ENCODE measurements at places on chromosomes 7 and 10.

DNA sequence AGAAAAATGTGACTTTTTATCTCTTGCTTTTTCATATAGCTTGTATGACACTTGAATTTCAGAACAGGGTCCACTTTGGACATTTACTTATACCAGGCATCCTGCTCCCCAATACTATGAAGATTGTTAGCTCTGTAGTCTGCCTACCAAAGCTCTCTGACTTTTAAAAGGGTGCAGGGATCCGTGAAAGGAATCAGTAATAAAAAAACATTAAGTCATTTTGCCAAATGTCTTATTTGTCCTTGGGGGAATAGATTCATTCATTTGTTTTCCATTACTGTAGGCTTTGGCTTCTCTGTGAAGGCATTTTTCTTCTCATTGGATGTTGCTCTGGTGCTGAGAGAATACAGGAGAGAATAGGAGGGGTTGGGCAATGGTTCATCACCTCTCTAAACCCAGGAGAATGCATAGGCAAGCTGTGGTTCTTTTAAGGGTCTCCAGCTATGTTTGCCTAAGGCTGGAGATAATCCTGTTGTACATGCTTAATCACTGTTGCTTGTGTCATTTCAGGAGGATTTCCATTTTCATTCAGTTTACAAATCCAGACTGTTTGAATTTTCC lies 103.5 kb downstream of the SRI start:
- no peak for DNase-seq

- DNase-seq = no peak
Measured at GRCh38 chr10:24685958-24686540, 37.6 kb downstream of the ARHGAP21 start.

- DNase-seq = no peak
Measured at GRCh38 chr7:91835091-91835825, 45.2 kb downstream of the MTERF1 start.

GRCh38 chr7:102045681-102046372 lies 228.4 kb downstream of the CUX1 start:
- peak; percentile 36 for DNase-seq

- no peak for DNase-seq
Measured at GRCh38 chr7:36925207-36925606, 200.9 kb upstream of the AOAH start.

GRCh38 chr7:13201628-13202027 lies 514.2 kb downstream of the ARL4A start:
- DNase-seq = no peak

DNA sequence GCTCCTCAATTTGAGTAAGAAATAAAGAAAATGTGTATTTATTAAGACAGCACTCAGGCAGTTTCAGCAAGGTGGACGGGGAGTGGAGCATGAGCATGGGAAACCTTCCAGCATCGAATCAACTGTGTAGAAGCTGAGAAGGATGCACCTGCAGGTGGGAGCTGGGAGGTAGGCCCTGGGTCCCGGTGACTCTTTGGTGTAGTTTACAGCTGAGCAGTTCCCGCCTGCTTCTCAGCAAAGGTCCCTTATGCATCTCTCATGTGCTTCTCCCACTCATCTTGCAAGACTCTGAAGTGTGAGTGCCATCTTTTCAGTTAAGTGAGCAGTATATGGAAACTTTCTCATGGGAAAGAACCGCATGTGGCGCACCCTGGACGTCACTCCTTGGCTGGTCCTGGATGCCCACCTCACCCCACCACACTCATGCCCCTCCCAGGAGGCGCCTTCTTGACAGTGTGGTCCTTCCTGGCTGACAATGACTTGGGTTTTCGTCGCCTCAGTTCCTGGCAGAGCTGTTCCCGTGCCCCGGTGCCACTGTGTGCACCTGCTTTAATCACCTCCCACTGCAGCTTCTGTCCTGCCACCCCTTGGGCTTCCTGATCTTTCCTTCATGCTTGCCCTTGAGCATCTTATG lies 19.8 kb upstream of the PURB start:
- no peak for DNase-seq

DNA sequence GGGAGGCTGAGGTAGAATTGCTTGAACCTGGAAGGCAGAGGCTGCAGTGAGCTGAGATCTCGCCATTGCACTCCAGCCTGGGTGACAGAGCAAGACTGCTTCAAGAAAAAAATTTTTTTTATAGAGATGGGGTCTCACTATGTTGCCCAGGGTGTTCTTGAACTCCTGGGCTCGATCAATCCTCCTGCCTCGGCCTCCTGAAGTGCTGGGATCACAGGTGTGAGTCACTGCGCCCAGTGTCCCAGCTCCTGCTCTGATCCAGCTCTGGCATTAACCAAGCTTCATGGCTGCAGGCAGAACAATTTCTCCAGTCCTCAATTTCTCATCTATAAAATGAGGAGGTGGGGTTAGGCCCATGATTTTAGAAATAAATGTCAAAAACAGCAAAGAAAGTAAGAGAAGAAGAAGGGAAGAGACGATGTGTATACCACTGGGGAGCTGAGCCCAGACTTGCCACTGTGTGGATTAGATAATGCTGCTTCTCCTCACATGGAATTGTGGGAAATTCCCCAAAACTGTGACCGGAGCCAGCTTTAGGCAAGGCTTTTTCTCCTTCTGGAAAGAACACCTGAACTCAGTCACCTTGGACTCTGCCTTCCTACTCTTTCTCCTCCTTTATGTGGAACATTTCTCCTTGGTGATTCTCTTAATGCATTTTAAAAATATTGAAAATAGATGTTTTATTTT lies 25.5 kb downstream of the IL15RA start:
- no peak for DNase-seq

DNA sequence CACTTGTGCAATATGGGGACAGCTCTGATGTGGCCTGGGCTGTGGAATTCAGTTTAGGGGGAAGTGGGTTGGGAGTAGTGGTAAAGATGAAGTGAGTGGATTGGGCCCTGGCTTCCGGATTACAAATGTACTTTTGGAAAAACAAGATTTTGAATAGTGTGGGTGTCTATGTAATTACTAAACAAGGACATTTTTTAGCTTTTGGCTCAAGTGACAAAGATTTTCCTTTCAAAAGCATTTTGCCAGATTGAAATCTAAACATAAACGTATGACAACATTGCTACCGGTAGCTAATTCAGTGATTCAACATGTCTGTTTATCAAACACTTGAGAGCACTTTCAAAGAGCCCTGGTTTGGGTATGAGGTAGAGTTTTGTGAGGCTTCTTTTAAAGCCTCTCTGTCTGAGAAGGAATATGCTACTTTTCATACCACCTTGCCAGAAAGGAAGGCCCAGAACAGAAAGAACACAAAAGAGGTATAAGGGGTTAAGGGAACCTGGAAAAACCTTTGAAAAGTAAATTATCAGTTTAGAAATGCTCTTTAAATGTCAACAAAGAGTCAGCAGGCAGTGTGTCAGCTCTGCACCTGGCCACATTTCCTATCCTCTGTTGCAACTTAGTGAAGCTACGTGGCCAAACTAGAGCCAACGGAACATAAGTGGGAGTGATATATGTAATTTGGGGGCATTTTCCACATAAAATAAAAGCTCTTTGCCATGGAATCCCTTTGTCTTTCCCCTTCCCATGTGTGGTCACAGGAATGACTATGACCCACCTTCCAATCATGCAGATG lies 516.1 kb downstream of the NRG3 start:
- DNase-seq = no peak

GRCh38 chr7:17580141-17580540 lies 281.7 kb downstream of the AHR start:
- DNase-seq = no peak

DNA sequence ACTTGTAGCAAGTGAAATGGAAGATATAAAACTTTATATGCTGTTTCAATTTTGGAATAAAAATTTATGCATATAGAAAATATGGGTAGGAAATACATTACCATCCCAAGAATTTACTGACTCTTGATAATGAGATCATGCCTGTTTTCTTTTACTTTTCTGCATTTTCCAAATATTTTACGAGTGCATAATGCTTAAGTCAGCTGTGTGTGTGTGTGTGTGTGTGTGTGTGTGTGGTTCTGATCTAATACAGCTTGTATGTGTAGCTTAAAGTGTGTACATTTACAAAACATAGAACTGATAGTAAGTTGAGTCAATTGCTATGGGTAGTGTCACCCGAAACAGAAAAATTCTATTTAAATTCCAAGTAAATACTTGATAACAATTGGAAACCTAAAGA lies 315.9 kb upstream of the LRRN3 start:
- DNase-seq = no peak

DNA sequence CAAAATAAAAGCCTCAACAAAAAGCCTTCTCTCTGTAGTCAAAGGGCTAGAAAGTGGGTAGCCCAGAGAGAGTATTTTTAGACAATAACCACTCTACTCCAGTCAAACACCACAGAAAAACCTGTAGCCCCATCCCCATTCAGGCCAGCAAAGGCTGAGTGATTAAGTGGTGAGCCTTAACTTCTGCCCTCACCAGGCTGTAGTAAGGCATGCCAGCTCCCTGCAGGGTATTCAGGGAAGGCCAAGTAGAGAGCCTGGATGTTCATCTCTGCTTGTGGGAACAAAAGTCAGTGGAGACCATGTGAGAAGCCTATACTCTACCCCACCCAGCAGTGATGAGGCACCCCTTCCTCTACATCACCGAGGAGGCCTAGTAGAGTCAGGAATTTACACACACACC lies 51.2 kb downstream of the HIF1AN start:
- DNase-seq = no peak

DNA sequence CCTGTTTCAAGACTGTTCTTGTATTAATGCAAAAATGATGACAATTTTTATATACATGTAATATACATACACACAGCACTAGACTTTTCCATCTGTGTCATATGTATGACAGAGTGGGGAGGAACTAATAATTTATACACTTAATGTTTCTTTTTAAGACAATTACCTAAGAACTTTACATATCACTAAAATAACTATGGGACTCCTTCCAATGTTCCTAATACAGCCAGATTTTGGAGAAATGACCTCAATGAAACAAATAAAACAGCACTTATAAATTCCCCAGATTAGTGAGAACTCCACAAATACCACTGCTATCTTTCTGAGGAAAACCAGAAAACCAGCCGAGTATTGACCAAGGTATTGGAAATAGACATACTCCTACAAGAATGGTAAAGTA lies 199.4 kb downstream of the ELMO1 start:
- DNase-seq = no peak

- DNase-seq = no peak
Measured at GRCh38 chr7:148729984-148730733, 31.5 kb downstream of the CUL1 start.

- no peak for DNase-seq
Measured at GRCh38 chr7:42198974-42199668, 37.9 kb downstream of the GLI3 start.

DNA sequence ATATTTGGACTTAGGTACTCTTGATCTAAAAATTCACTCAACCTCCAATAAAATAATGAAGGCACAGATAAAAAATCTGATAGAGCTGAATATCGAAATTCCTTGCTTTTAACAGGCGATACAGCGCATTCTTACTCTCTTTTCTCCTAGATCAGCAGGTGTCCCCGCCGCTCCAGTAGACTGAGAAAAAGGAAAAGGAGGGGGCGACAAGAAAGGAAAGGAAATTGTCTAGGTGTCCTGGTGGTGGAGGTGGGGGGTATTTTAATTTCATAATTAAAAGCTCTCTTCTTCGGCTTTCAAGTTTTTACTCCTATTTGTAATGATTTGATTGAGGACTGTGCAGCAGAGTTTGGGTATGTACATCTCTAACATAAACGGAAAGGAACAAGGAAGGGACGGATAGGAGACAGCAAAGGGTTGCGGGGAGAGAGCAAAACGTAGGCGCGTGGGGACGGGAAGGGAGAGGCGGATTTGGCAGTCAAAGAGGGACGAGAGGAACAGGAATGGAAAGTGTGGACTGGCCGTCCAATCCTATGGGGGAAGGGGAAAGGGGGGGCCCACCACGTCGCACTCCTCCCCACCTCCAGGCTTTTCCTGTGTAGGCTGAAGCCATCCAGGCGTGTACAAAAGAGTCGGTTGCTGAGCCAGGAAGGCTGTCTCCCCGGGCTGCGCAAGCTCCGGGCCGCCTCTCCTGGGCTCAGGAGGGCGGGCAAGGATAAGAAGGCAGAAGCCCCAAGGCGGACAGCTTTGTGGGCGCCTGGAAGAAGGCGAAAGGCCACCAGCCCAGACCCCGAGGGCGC lies 875 bp upstream of the HECTD2 start:
- peak; percentile 54 for DNase-seq

GRCh38 chr7:30804078-30804661 lies 33.0 kb downstream of the MINDY4 start:
- no peak for DNase-seq

GRCh38 chr10:17643339-17643754 lies 604 bp upstream of the STAM start:
- peak; percentile 40 for DNase-seq

GRCh38 chr10:30550967-30551815 lies 78.4 kb downstream of the LYZL2 start:
- DNase-seq = no peak

DNA sequence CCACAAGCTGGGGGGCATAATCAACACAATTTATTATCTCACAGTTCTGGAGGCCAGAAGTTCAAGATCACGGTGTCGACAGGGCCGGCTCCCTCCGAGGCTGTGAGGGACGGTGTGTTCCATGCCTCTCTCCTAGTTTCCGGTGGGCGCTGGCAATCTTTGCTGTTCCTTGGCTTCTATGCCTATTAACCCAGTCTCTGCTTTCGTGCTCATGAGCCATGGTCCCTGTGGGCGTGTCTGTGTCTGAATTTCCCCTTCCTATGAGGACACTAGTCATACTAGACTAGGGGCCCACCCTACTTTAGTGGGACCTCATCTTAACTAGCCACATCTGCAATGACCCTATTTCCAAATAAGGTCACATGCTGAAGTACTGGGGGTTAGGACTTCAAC lies 29.4 kb downstream of the HIPK2 start:
- no peak for DNase-seq

DNA sequence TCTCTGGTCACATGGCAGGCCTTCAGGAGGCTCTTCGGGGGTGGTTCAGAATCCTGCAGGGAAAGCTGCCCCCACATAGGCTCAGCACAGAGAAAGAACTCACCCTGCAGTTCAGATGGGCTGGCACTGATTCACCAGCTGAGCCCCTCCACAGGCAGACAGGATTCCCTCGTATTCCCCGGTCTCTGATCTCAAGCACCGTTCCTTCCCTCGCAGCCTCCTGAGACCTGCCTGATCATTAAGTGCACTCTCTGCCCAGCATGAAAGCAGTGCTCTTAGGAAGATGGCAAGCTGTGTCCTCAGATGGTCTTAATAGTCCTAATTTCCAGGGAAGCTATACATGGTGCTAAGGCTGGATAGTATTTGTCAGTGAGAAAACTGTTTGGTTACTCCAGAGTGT lies 78.2 kb upstream of the NPS start:
- no peak for DNase-seq

GRCh38 chr10:80397014-80397413 lies 11.3 kb upstream of the PRXL2A start:
- DNase-seq = no peak

GRCh38 chr10:30967650-30968410 lies 63.8 kb downstream of the ZNF438 start:
- no peak for DNase-seq

DNA sequence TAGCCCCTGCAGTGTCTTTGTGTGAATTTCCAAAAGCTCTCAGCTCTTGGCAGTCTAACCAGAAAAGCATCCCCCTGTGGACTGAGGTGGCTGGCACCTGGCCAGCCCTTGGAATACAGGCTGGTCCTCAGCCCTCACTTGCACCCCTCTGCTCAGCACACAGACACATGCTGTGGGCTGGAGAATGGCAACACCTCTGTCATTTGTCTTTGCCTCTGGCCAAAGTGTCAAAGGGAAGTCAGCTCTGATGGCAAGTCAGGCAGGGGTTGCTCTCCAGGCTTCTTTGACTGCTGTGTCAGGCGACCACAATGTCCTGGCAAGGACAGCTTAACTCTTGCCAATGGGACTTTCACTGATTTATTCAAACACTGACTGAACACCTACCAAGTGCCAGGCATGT lies 724.8 kb downstream of the INHBA start:
- no peak for DNase-seq

Data from GM13977 (cell line).